HepG2 (cell line): ENCODE measurements at places on chromosomes 1 and 21. TPM values are rescaled to one million over a fixed set of nuclear protein-coding genes. Genes with fewer than 3 reads are reported as not detected.

The UTS2 gene
- polyA plus RNA-seq: not detected in 2 replicates

The AGTRAP gene
- polyA plus RNA-seq: 28.3 and 35.4 TPM in 2 replicates

- no peak for DNase-seq
These were observed 8.5 kb upstream of the CPT2 start for GRCh38 chr1:53188099-53188498.

The AK5 gene
- polyA plus RNA-seq: not detected in 2 replicates

DNA sequence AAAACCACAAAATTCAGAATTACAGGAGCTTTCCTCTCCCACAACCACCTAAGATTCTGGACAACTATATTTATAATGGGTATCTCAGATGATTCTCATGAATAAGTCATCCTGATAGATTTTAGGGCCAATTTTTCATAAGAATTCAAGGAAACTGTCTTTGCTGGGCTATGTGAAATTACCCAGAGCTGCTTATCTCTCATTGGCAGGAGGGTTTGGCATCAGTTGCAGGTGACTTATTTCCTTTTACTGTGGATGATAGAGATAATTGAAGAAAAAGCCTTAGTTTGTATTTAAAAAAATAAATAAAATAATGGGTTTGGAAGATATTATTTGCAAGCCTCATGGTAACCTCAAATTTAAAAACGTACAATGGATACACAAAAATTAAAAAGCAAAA, 38.2 kb upstream of the WDR26 start:
- no peak for DNase-seq

DNA sequence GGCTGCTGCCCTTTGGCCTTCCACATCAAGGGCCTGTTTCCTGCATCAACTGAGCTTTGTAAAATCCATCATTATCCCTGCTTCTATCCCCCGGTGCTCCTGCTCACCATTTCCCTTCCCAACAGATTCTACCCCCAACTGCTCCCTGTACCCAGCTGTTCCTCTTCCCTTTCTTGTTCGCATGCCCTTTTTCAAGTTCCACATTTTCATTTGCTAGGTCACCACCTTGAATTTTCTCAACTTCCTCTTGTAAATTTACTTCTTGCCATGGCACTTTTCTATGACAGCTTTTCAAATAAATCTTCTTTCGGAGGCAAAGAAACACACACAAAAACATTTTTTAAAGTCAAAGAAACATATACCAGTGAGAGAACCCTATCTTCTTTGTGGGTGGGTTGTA, 330.5 kb upstream of the ADGRL2 start:
- no peak for DNase-seq

DNA sequence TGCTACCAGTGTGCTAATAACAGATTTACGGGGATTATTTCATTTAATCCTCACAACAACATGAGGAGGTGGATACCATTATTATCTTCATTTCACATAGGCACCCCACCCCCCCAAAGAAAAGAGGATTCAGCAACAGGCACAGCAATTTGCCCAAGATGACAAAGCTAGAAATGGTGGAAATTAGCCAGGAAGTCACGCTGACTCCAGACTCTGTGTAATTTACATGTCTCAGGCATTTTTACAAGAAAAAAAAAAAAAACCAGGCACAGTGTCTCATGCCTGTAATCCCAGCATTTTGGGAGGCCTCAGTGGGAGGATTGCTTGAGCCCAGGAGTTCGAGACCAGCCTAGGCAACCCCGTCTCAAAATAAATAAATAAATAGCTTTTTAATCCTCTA, 37.5 kb upstream of the PRDM2 start:
- no peak for DNase-seq

GRCh38 chr1:78722521-78722920, 72.9 kb downstream of the IFI44 start:
- DNase-seq: no peak

- no peak for DNase-seq
These were observed 54.9 kb downstream of the ACBD3 start for GRCh38 chr1:226131639-226132038.

GRCh38 chr1:179867493-179868330, 9.9 kb downstream of the TOR1AIP2 start:
- DNase-seq: peak; percentile 58

GRCh38 chr1:243705585-243705984, 144.5 kb downstream of the AKT3 start:
- no peak for DNase-seq

DNA sequence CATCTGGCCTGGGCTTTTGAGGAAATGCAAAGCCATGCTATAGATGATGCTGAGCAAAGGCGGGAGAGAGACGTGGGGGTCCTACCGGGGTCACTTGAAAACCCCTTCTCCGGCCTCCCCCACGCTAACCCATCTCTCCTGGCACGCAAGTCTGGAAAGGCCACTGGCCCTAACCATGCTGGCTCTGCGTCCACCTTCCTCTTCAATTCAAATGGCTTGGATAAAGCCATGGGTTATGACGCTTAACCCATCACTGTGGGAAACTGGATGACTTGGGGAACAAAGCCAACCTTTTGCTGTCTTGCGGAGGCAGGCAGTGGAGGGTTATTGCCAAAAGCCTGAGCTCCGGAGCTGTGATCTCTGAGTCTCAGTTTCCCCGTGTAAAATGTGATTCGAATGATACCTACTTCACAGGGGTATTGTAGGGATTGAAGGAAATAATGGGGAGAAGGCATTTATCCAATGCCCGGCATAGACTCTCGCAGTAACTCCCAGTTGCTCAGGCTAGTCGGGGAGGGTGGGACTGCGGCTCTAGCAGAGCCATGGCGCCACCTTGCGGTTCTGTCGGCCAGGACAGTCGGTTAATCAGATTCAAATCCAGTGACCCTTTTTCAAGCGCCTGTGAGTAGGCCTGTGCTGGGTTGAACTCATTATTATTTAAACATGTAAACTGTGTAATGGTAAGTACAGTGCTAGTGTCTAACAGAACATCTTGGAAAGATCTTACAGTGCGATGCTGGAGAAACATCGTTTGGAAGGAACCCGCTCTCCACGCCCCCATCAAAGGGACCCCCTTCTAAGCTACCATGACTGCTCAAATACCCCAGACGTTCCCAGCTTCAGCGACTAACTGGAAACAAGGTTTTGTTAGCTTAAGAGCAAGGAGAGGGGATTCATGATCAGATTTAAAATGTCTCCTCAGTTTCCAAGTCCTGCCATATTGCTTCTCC, 20.3 kb downstream of the NEK2 start:
- peak; percentile 69 for DNase-seq

- no peak for DNase-seq
These were observed 572.1 kb downstream of the DPYD start for GRCh38 chr1:97348599-97349265.

DNA sequence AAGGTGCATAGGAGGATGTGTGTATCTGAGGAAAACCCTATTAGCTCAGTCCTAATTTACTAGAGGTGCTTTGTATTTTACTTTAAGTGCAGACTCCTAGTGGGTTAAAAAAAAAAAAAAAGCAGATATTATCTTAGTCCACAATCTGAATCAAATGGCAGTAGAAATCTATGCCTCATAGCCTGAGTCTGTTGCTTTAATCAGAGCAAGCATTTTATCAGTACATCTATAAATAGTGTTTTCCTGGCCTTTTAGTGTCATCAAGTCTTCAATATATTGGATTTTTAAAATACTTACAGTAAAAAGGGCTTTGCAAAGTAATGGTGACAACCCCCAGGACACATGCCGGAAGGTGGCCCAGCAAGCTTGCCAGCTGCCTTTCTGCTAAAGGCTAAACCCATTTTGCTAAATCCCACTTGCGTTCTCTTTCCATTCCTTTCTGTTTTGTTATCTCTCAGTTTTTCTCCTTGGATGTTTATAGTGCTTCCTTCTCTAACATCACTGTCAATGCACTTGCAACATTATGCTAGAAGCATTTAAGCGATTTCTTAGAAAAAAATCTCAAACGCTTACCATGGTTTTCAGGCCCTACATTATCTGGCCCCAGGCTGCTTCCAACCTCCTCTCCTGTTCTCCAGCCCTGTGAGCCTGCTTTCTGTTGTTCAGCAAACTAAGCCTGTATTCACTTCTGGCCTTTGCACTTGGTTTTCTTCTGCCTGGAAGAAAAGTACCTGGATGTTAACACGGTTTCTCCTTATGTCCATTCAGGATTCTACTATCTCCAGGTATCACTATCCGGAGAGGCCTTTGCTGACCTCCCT, 206.3 kb downstream of the PDE4B start:
- no peak for DNase-seq

GRCh38 chr1:211114446-211114845, 19.5 kb downstream of the KCNH1 start:
- no peak for DNase-seq

GRCh38 chr1:64895500-64895899, 70.8 kb downstream of the JAK1 start:
- DNase-seq: no peak

- no peak for DNase-seq
These were observed 44.0 kb upstream of the ERG start for GRCh38 chr21:38542263-38542662.

- DNase-seq: no peak
These were observed 28.6 kb downstream of the KMO start for GRCh38 chr1:241560849-241561187.

DNA sequence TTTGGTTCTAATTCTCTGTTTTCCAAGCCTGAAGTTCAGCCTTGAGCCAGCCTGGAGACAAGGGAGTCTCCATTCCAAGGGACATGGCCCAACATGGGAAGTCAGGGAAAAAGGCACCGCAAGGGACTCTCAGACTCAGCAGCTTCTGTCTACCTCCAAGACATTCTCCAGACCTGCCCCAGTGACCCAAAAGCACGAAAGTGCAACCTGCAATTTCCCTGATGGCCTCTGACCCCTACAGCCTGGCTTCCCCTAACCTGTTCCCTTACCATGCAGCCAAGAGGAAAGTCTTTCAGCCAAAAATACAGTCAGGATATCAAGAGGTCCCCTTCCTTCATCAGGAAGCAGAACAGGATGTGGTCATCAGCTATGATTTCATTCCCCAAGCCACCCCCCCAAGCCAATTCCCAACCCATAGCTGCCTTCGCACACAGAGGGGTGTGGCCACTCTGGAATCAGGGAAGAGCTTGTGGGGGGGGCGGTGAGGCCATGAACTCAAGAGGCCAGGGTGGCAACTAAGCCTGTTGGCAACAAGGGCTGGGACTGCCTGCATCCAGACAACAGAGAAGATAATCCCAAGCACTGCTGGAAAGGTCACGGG, 59.2 kb downstream of the TIAM1 start:
- DNase-seq: no peak

- DNase-seq: no peak
These were observed 41.4 kb upstream of the TENT5C start for GRCh38 chr1:117564227-117565075.

The CTXND2 gene
- not detected in 2 replicates for polyA plus RNA-seq

The LIPI gene
- not detected in 2 replicates for polyA plus RNA-seq

DNA sequence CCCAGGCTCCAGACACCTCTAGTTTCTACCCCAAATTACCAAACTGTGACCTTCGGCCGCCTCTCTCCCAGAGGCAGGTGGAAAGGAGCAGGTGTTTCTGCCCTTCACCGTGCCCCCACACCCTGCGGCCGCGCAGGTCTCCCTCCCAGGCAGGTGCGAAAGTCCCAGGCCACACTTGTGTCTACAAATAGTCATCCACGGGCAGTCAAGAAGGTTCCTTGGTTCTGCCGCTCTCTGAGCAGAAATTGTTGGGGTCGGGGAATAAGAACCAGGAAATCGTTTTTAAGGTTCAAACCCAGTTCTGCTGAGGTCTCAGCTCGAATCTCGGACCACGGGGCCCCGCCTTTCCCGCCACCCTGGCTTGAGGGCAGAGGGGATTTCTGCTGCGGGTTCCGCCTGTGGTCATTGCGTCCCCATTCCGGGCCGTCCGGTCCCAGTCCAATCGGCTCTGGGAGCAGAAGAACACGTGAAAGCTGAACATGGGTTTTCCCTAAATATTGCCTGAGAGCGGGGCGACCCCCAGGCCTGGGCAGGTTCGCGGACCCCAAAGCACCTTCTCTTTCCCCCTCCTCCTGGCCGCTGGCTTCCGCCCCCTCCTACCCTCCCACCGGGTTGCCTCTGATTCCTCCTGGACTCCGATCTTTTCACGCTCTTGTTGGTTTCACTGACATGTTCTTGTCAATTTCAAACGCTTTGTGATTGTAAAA, 1.2 kb upstream of the ATF3 start:
- DNase-seq: no peak

The ZNF281 gene
- 7.5 and 7.7 TPM in 2 replicates for polyA plus RNA-seq

GRCh38 chr21:33751120-33751519, 108.8 kb downstream of the ITSN1 start:
- DNase-seq: no peak

DNA sequence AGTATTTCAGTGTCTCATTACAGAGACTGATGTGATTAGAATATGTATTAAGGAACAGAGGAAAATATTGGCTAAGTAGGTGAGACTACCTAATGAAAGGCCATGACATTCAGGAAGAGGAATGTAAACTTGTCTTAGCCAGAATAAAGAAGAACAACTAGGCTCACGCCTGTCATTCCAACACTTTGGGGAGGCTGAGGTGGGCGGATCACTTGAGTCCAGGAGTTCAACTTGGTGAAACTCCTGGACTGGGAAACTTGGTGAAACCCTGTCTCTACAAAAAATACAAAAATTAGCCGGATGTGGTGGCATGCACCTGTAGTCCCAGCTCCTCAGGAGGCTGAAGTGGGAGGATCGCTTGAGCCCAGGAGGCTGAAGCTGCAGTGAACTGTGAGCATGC, 14.8 kb upstream of the CACYBP start:
- DNase-seq: peak; percentile 30

GRCh38 chr21:36310016-36310415, 10.0 kb upstream of the MORC3 start:
- DNase-seq: no peak

GRCh38 chr21:29232530-29233255, 66.0 kb upstream of the BACH1 start:
- no peak for DNase-seq
